Activated naive CD8-positive, alpha-beta T cell treated with anti-CD3 and anti-CD28 coated beads, Interleukin-2, amount 50 U/mL, for 16 hours (primary cell): ENCODE measurements at places on chromosomes 16 and 17.

DNA sequence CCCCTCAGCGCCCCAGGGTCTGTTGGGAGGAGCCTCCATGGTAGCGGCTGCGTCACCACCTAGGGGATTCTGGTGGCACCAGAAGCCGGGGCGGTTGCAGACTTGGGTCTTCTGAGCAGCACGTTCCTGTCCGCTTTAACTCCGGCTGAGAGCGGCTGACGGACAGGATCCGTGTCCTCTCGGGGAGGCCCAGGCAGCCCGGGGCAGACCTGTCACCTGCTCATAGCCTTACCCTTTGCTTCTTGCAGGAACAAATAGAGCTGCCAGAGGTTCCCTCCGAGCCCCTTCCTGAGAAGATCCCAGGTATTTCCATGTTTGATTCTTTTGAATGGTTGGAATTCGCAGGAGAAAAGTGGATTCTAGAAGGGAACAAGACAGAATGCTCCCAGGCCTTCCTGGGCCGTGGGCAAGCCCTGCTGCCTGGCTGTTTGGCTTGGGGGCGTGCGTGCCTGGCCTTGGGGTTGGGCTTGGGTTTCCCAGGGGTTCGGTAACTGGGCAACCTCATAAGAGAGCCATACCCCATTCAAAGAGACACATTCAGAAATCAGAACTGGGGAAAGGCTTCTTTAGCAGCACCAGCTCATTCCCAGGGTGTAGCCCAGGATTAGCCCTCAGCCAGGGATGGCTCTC lies 6.6 kb downstream of the CHMP6 start:
- no peak for DNase-seq

- DNase-seq = no peak
These were observed 206.9 kb upstream of the C17orf78 start for GRCh38 chr17:37168731-37169353.

- DNase-seq = no peak
These were observed 26.3 kb downstream of the MARF1 start for GRCh38 chr16:15616475-15617165.

GRCh38 chr16:14289692-14290340 lies 218.7 kb downstream of the MRTFB start:
- no peak for DNase-seq

- no peak for DNase-seq
These were observed 1839.2 kb downstream of the TP53TG3F start for GRCh38 chr16:35298460-35299243.

DNA sequence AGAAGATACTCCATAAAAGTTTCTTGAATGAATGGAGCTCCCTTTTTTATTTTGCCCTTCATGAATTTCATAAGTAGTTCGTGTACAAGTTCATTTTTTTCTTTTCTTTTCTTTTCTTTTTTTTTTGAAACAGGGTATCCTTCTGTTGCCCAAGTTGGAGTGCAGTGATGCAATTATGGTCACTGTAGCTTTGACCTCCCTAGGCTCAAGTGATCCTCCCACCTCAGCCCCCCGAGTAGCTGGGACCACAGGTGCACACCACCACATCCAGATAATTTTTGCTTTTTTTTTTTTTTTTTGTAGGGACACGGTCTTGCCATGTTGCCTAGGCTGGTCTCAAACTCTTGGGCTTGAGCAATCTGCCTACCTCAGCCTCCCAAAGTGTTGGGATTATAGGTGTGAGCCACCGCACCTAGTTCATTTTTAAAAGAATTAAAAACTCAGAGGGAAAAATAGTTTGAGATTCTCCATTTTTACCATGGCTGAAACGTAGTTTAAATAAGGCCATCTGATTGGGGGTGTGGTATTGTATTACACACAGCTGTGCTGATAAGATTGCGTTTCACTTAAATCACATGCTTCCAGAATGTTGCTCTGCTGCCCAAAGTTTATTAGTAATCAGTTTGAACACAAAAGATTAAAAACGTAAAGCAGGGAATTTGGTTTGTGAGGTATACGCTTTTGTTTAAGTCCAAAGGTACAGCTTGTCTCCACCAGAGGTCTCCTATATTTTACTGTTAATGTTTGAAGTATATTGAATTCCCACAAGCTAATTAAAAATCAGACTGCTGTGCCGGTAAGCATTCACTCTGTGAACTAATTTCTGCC lies 154.1 kb downstream of the SOCS1 start:
- DNase-seq = no peak

GRCh38 chr16:73432850-73433730 lies 385.2 kb upstream of the ZFHX3 start:
- no peak for DNase-seq

- DNase-seq = no peak
These were observed 2.0 kb upstream of the PSMB3 start for GRCh38 chr17:38750312-38751121.

DNA sequence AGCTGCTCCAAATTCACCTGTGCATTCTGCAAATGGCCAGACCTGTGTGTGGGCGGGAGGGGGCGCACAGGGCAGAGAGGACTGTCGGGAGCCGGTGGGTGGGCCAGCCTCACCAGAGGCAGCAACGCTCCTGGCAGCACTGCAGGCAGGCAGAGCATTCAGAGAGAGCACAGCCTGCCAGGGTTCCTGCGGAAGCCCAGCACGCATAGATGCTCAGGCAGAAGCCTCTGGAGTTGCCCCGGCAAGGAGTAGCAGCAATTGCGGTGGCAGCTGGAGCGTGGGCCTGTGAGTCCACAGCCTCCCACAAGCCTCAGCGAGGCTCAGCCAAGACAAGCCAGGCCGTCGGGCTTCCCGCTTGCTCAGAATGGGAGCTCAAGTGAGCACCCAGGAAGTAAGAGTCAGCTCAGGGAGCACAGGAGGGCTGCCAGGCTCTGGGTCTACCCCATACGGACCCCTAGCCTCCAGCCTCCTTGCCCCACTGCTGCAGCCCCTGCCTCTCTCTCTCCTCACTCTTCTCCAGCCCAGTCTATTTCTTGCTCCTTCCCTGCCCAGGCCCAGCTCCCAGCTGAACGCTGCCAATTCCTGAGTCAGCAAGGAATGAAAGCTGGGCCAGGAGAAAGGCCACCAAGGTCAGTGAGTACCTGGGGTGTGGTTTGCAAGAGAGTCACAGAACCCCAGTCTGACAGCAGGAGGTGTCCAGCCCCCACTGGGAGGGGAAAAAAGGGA lies 9.6 kb downstream of the EMC6 start:
- DNase-seq = no peak

DNA sequence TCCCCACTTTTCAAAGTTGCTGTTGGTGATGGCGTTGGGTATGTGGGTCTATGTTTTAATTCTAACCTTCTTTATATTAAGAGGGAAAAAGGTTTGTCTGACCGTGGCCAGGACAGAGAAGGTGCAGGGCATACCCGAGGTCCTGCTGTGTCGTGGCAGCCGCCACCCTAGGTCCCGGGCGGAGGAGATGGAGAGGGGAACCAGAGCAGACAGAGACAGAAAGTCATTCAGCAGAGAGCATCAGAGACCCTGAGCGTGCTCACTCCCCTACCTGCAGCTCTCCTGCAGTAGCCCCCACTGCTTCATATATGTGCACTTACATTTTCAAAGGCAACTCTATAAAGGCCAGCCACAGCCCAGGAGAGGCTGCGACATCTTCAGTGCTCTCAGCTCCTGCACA lies 327.2 kb upstream of the TNRC6C start:
- DNase-seq = no peak

GRCh38 chr17:80619535-80620235 lies 75.0 kb downstream of the RPTOR start:
- no peak for DNase-seq

- DNase-seq = no peak
These were observed 76.1 kb downstream of the TNRC6C start for GRCh38 chr17:78034429-78035091.

DNA sequence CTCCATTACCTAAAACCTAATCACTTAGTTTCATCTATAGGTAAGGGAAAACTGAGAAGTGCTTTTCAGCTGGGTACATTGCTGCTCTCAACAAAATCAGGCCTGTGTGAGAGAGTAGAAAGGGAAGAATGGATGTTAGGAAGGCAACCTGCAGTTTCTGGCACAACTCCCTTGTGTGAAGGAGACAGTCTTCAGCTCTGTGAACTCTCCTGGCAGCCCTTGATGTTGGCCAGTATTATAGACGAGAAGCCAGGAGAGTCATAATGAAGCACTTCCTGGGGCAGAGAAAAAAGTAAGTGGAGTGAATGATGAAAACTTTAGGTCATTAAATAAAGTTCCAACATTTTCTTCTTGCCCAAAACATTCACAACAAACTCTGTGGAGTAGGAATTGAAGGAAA lies 260.1 kb downstream of the IRX3 start:
- DNase-seq = no peak

GRCh38 chr16:89828199-89828869 lies at the start of gene SPIRE2:
TSS of gene SPIRE2 (plus strand) at chr16:89828475. CDS start at chr16:89828551, 76 bp downstream.
- DNase-seq = peak; percentile 25

GRCh38 chr16:11165894-11166665 lies 89.9 kb downstream of the SOCS1 start:
- no peak for DNase-seq

GRCh38 chr17:7416323-7416722 lies 3.8 kb upstream of the SPEM1 start:
- no peak for DNase-seq

DNA sequence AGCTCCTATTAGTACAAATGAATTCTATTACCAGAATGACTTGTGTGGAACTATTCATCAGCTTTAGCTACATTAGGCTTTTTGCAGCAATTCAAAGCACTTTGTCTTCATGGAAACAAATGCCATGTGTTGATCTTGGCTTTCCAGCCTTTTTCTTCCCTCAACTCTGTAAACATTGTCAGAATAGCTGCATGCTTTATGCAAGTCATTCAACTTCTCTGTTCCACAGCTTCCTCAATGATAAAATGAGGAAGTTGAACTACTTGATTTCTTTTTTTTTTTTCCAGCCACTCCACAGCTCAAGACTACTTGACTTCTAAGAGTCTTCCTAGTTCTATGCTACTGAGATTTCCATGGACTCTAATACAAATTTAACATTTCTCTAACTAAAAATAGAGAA lies 41.1 kb downstream of the KIAA0753 start:
- no peak for DNase-seq

- no peak for DNase-seq
These were observed 363.9 kb upstream of the TNRC6C start for GRCh38 chr17:77594416-77595209.

DNA sequence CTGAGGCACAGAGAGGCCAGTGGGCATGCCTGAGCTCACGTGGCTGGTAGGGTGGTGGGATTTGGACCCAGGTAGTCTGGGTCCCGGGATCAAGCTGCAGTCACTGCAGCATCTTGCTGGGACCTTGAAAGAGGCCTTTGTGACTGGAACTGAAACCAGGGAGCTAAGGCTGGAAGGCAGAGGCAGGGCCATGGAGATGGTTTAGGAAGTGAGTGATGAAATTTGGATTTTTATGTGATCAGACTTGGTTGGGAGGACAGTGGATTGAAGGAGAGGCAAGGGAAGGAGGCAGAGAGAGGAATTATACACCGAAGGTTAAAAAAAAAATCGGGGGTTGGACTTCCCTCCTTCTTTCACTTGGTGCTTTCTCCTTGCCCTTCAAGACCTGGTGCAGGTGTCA lies 255.4 kb upstream of the CACNG5 start:
- no peak for DNase-seq

- DNase-seq = no peak
These were observed 56.2 kb downstream of the PRMT7 start for GRCh38 chr16:68367030-68367429.

- DNase-seq = no peak
These were observed 25.1 kb downstream of the CASKIN2 start for GRCh38 chr17:75490173-75490743.

DNA sequence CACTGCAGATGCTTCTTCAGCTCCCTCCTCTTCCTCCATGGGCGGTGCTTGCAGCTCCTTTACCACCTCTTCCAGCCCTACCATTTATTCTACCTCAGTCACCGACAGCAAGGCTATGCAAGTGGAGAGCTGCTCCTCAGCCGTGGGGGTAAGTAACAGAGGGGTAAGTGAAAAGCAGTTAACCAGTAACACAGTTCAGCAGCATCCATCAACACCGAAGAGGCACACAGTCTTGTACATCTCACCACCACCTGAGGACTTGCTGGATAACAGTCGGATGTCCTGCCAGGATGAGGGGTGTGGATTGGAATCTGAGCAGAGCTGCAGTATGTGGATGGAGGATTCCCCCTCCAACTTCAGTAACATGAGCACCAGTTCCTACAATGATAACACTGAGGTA lies 79.3 kb downstream of the NQO1 start:
- DNase-seq = no peak

DNA sequence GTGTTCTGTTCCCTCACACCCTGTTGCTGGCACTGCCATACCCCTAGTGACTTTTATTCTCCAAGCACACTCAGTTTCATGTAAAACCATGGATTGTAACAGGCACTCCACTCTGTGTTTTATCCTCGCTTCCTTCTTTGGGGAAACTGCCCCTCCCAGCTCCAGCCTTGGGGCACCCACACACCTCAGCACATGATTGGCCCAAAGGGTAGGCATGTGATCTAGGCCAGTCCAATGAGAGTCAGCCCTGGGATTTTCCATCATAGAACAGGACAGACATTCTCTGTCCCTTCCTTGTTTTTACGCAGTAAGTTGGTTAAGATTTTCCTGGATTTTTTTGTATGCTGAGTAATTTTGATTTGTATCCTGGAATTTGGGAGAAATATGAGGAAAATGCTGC lies 115.4 kb downstream of the C16orf95 start:
- no peak for DNase-seq

DNA sequence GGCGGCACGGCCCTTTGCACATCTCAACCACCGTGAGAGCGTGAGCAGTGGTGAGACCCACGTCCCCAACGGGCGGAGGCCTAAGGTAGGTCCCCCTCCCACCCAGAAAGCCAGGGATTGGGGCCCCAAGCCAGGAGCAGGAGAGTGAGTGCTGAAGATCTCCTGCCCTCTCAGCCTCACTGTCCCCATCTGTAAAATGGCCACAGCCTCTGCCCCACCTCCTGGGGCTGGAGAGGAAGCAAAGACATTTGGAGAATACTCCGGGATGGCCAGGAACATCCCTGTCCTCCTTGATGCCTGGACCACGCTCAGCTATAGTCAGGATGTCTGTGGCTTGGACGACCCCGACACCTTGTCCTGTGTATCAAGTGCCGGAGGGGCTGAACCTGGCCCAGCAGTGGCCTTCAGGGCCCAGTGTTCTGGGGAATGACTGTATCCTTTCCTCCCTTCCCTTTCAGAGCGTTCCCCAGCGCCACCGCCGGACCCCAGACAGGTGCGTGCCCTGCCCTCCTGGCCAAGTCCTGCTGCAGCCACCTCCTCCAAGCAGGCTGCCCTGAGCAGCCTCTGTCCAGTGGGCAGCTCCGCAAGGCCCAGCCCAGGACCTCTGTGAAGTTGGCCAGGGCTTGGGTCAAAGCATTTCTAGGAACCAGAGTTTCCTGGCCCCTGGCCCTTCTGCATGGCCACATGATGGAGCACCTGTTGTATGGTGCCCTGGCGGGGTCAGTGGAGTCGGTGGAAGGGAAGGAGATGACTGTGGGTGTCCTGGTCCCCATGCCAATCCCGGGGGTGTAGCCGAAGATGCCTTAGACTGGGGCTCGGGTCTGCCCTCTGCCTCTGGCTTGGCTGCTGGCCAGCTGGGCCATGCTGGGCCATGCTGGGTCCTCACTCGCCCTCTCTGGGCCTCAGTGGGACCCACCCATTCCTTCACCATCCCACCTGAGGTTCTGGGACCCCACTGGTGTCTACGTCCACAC lies 38.4 kb downstream of the ADCY7 start:
- no peak for DNase-seq
